Thoracic aorta endothelial cell (primary cell): ENCODE measurements at places on chromosomes 1 and 21. TPM values are rescaled to one million over a fixed set of nuclear protein-coding genes. Genes with fewer than 3 reads are reported as not detected.

The HOOK1 gene
- total RNA-seq: under 0.01 TPM in 1 of 2 replicates, not detected in the other

The RHCE gene
- 0.07 TPM in 1 of 2 replicates, not detected in the other for total RNA-seq

The HSD3B1 gene
- total RNA-seq: not detected in 2 replicates

The FAM72C gene
- total RNA-seq: 1.3 and 1.4 TPM in 2 replicates

The CHIA gene
- total RNA-seq: not detected in 2 replicates

The BNIPL gene
- total RNA-seq: 0.13 and 0.36 TPM in 2 replicates

The C4BPB gene
- total RNA-seq: not detected in 2 replicates

The ARPC5 gene
- 248 and 298 TPM in 2 replicates for total RNA-seq

The ACBD6 gene
- total RNA-seq: 59.0 and 62.7 TPM in 2 replicates

The ZFP69 gene
- total RNA-seq: 2.3 and 3.4 TPM in 2 replicates

The BTBD8 gene
- total RNA-seq: 2.1 and 2.9 TPM in 2 replicates

The ELAVL4 gene
- not detected in 2 replicates for total RNA-seq

The SELL gene
- total RNA-seq: 1.9 and 3.6 TPM in 2 replicates

The CASZ1 gene
- total RNA-seq: 1.2 and 3.7 TPM in 2 replicates

The ATP1A4 gene
- total RNA-seq: not detected in 2 replicates

The KPRP gene
- total RNA-seq: not detected in 2 replicates

The EDARADD gene
- not detected in 2 replicates for total RNA-seq

The PTAFR gene
- under 0.01 and 0.14 TPM in 2 replicates for total RNA-seq

The SHISA4 gene
- total RNA-seq: 8.5 and 9.8 TPM in 2 replicates

The FCRL1 gene
- not detected in 2 replicates for total RNA-seq

The DDAH1 gene
- 125 and 155 TPM in 2 replicates for total RNA-seq

The GFI1 gene
- 0.07 and 0.27 TPM in 2 replicates for total RNA-seq

The RPL5 gene
- 1,489 and 1,517 TPM in 2 replicates for total RNA-seq

The KRTAP7-1 gene
- total RNA-seq: not detected in 2 replicates

The ATP5IF1 gene
- 111 and 122 TPM in 2 replicates for total RNA-seq

The SHISAL2A gene
- not detected in 2 replicates for total RNA-seq
